ENCODE measurements at places on chromosomes 6 and 20.

DNA sequence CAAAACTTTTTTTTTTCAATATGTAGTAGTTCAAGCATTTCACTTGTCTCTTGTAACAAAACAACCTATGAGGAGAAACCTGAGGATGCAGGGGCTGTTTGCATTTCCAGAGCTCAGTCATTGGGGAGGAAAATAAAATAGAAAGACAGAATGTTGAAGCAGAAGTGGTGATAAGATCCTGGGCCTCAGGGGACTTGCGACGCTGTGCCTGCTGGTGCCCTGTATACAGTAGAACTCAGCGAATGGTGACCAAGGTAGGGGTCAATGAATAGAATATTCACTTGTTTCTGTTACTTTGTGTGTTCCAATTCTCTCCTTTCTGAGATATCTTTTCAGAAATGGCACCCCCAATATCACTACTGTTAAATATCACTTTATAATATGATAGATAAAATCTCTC lies 271.6 kb downstream of the FARS2 start:
- DNase-seq: no peak

- no peak for DNase-seq
Measured at GRCh38 chr6:118764766-118765165, 113.4 kb upstream of the CEP85L start.

DNA sequence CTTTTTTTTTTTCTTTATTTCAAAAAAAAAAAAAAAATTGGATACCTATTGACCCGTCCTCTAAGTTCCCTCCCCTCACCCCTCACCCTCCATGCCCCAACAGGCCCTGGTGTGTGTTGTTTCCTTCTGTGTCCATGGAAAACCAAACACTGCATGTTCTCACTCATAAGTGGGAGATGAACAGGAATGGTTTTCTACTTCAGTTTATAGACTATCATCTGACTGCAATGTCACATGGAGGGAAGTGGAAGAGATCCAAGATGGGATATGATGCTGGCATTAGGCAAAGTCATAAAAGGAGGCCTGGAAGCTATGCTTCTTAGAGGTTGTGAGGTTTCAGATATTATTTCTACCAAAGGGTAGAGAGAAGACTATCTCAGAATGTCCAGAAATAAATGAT lies 237.5 kb downstream of the MAFB start:
- DNase-seq: no peak

- no peak for DNase-seq
Measured at GRCh38 chr20:43895235-43895634, 19.4 kb upstream of the TOX2 start.

DNA sequence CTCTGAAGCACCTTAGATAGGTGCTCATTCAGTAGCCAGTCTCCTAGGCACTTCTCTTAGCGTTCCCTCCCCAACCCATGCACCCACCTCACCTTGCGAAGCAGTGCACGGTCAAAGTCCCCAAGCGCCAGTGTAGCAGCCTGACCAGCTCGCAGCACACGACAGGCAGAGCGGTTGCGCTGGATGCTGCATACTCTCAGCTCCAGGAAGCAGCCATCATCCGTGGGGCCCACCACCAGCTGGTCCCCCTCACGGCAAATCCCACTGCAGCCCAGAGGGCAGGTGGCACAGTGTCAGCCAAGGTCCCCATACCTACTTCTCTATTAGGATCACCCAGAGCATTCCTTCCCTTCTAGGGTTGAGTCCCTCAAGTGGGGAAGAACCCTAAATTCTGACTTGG lies 6.5 kb downstream of the GTPBP2 start:
- DNase-seq: no peak

DNA sequence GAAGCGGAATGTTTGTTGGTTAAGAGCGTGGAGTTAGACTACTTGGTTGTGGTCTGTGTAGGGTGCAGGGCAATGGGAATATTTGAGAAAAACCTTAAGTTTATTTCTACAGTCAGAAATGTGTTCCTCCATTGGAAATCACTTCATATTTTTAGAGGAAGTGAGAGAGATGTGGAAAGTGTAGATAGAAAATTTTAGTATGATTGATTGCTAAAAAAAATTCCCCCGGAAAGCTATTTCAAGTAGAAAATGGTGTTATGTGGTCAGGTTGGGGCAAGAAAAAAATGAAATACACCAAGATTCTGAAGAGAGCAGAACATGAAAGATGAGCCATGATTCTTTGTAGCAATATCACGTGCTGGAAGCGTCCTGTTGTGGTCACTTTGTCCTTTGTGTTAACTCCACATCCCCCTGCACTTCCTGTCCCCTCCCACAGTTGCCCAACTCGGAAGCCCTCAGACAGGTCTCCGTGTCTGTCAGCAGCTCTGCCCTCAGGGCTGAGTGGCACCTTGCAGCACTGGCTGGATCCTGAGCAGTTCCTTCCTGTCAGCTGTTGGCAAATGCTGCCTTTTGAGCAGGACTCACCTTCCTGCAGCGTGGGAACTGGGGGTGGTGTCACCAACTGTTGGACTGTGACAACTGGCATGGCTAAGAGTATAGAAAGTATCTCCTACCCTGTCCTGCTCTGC lies 137.5 kb upstream of the SLC24A3 start:
- DNase-seq: no peak

DNA sequence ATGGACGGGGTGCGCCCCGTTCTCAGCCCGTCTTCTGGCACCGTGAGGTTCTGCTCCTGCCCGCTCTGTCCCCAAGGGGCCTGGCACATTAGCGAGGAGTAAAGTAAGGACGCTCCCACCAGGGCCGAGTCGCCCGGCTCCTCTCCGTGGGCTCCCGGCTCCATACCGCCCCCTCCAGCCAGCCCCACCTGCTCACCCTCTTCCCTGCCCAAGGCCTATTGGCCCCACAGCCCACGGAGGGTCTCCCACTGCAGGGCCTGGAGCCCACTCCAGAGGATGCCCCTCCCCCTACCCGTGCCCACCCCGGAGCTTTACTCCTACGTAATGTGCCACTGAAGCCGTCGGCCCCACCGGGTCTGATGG lies 47.5 kb upstream of the CHRNA4 start:
- no peak for DNase-seq

- DNase-seq: peak; percentile 36
Measured at GRCh38 chr6:34595332-34596184, 39.4 kb upstream of the SPDEF start.

DNA sequence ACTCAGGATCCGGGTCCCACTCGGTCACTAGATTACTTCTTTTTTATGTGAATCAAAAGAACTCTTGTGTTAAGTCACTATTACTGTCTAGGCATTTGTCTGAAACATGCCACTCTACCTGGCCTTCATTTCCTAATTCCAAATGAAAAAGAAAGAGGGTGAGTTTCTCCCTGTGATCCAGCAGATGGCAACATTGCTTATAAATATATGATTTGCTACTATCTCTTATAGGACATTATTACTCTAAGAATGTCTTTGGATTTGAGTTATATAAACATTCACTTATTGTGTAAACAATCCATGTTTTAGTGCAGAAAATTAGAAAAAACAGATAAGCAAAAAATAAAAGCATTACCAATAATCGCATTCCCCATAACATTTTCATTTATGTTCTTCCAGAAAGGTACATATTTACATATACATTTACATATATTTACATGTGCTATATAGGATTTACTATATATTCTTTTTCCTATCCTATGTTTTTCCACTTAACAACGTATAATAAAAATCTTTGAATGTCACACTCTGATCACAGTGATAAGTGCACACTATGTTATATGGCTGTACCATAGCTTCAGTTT lies 66.9 kb downstream of the FAXC start:
- DNase-seq: no peak

DNA sequence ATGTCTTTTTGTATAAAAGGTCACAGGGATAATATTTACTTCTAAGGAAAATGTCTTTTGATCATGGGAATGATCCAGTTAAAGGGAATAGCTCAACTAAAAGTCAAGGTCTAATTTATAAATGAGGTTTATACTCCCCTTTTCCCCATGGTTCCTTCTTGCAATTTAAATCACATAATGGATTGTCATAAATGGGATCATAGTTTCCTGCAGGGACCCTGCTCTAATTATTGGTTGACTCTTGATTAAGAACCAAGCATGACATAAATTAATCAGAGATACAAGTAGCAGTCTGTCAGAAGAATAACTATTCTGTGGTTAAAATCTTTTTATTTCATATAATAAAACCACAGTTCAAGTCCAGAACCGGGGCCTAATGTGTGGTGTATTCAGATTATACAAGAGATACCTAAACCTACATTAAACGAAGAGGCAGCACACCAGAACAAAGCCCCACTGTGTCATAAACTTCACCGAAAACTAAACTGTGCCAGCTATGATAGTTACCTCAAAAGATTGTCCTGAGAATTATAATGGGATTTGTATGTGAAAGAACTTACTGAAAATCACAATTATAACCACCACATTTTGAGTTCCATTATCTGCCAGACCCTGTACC lies 43.0 kb upstream of the CD83 start:
- no peak for DNase-seq

All from AG09319 (cell line).